Activated effector memory CD4-positive, alpha-beta T cell treated with Interleukin-2 at 50 U/mL for 16 hours (primary cell): ENCODE measurements at places on chromosomes 2 and 18.

- DNase-seq = no peak
Measured at GRCh38 chr2:197088694-197089093, 162.2 kb upstream of the PGAP1 start.

DNA sequence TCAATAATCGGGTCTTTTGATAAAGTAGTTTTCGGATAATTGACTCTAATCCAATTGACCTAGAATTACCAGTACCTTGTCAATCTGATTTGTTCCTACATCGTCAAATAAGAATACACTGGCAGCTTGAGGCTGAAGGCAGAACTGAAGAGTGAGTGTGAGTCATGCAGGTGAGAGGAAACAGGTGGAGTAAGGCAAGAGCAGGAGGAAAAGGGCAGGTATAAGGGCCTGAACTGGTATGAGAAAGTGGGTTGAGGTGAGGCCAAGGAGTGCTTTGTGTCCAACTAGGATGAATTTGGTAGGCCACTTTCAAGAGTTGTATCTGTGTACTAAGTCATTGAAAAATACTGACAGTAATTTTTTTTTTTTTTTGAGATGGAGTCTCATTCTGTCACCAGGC, 186.0 kb downstream of the ZNF385B start:
- no peak for DNase-seq

- DNase-seq = no peak
Measured at GRCh38 chr18:55337908-55338521, 250.0 kb downstream of the TCF4 start.

GRCh38 chr18:73520229-73520628, 627.4 kb downstream of the FBXO15 start:
- DNase-seq = no peak

DNA sequence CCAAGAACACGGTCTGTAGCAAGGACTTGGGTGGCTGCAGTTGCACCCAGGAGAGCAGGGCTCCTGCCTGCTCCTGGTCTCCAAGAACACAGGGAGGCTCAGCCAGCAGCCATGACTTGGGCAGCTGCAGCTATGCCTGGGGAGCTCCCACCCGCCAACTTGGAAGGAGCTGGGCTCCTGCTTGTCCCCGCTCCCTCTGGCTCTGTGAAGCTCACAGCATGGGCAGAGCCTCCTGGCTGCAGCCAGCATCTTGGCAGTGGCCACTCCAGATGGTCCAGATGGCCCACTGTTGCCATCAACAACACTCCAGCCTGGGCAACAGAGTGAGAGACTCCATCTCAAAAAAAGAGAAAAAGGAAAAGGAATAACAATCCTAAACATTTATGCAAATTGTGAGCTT, 5.2 kb downstream of the ZSCAN30 start:
- no peak for DNase-seq

DNA sequence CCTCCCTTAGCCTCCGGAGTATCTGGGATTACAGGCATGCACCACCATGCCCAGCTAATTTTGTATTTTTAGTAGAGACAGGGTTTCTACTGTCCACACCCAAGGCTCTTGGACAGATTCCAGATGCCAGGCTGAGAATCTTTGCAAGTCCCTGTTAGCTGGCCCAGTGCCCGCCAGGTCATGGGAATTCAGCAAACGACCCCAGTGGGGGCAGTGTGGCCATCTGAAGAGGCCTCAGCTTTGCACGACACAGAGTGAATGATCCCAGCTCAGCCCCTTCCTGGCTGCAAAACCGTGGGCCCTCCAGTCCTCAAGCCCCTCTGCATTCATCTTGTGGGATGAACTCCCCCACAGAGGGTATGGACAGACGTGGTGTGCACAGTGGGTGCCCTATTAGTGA, 179.5 kb upstream of the ID2 start:
- no peak for DNase-seq

- no peak for DNase-seq
Measured at GRCh38 chr2:65813631-65814173, 381.3 kb upstream of the SPRED2 start.

DNA sequence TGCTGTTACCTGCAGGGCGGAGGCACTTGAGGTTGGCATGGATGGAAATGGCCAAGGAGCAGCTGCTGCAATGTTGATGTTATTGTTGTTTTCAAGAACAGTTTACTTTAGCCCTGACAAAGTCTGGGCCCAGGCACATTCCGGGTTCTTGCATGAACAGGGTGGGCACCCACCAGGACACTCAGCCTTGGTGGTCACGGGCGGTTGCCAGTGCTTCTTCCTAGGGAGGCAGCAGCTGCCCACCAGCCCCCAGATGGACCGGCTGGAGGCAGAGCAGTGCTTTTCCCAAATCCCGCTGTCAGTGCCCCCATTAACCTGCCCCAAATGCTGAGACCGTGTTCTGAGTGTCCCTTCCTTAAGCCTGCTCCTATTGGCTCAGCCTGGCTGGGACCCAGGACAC, 38.5 kb upstream of the B3GNT7 start:
- no peak for DNase-seq

DNA sequence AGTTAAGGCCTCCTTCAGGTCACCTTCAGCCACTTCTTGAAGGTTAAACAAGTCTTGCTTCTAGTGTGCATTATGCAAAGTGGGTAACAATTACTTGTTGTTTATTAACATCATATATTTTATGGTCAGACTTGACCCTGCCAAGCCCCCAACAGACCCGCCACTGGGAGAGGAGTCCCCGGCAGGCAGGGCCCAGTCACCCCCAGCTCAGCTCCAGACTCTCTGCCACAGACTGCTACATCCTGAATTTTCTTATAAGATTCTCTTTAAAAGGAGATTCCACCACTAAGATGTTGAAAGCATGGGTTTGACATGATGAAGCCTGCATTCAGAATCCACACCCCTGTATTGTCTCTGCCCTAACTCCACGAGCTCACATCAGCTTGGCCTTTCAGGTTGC, 174.3 kb upstream of the ARL4C start:
- DNase-seq = no peak

- DNase-seq = no peak
Measured at GRCh38 chr18:42025491-42025890, 70.5 kb downstream of the PIK3C3 start.

- DNase-seq = peak; percentile 13
Measured at GRCh38 chr2:234459401-234460009, 37.4 kb downstream of the ARL4C start.

- DNase-seq = no peak
Measured at GRCh38 chr2:62854600-62855514, 149.3 kb downstream of the EHBP1 start.

DNA sequence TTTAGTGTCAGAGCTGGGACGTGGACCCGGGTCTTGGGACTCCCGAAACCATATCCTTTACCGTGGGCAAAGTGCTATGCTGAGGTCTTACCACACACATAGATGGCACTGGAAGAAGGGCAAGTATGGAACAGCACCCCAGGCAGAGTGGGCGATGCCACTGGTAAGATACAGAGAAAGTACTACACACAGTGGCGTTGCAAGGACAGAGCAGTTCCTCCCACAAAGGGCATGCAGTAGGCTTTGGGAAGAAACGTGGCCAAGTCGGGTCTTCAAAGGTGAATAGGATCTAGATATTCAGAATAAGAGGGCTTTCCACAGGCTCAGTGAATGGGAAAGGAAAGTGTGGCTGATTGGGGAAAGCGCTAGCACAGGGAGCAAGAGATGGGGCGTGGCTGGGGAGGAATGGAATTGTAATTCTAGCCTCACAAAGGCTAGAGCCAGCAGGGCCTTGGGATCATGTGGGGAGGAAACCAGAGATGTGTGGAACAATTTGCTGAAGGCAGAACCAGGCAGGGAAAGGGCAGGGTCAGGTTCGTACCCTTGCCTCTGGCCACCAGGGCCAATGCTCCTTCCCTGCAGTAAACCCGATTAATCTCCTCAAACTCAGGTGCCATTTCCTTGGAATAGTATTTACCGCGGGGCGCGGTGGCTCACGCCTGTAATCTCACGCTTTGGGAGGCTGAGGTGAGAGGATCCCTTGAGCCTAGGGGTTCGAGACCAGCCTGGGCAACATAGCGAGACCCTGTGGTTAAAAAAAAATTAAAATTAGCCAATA, 36.0 kb downstream of the PCBP1 start:
- DNase-seq = no peak

GRCh38 chr2:158113741-158114295, 12.1 kb downstream of the UPP2 start:
- no peak for DNase-seq

GRCh38 chr2:191312662-191313061, 67.5 kb downstream of the MYO1B start:
- no peak for DNase-seq

DNA sequence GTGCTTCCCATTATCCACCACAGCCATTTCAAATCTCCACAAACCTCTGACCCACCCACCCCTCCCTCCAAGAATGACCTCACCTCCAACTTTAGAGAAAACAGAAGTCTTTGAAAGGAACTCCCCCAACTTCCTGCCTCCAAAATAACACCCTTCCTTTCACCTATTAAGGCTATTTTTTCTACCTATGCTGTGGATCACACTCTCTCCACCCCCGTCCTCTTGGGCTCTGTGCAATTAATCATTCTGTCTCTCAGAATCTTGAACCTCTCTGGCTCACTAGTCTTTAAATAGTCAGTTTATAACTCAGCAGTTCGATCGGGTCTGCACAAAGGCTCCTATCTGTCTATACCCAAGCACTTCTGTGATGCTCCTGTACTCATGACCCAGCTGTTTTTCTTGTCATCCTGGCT, 37.3 kb upstream of the XPO1 start:
- no peak for DNase-seq

GRCh38 chr2:232018181-232018580, 56.7 kb downstream of the DIS3L2 start:
- no peak for DNase-seq

DNA sequence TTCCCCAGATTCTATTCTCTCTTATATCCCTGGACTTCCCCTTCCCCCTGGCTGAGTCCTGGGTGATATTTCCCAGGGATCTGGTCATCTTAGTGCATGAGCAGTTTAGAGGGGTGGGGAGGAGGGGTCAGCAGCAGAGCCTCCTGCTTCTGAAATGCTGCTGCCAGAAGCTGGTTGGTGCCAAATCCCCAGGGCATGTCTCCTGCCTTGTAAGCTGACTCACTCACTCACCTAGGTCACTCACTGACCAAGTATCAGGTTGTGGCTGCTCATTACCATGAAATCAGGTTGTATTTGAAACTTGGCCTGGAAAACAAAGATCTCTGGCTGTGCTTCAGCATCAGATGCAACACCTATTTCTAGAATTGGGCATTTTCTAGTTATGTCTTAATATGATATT, 14.3 kb downstream of the GPR39 start:
- DNase-seq = no peak

DNA sequence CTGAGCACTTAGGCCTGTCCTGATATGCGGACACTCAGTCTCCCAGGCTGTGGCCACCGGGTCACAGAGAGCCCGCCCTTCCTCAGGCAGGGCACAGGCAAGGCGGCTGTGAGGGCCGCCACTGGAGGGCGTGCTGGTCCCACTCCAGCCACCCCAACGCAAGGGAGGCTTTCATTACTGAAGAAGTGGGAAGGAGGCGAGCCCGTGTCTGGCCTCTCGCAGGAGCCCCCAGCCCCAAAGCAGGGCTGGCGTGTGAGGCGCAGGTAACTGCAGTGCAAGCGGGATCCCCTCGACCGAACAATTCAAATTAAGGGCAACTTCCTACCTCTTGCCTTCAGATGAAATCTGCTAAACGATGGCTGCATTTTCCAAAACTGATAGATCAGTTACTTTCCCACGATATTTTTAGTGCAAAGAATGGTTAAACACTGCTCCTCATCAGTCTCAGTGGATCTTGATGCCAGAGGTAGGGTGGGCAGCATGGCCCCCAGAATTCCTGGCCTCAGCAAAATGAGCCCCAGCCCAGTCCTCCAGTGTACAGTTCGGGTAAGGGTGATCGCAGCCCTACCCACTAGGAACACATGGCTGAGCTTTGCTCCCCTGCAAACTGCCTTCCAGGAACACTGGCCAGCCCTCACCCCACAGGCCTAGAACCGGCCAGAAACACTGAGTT, 97.2 kb downstream of the SEPTIN10 start:
- no peak for DNase-seq

- DNase-seq = no peak
Measured at GRCh38 chr2:105569606-105570005, 170.8 kb upstream of the FHL2 start.

DNA sequence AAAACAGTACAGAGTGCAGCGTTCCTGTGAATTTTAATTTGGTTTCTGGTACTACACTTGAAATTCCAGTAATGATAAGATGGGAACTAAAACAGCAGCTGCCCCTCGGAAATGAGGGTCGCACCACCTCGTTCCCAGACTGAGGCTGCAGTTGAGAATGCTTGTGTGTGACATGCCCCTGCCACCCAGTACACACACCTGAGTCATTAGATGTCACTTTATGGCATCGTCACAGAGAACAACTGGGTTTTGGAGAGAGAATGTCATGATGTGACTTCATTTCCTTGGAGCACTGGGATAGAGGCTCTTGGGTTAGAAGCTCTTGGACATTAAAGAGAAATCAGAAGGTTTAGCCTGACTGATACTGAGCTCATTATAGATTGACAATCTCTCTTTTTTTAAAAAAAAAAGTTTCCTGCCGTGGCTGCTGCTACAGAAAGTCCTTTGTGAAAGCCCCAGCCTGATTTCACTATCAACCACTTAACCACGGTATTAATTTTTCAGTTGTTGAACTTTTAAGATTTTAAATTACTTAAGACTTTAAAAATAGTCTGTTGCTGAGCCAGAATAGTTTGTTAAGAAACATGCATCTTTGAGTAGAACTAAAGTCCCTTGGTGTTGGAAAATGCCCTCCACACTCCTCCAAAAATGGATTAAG, 24.5 kb downstream of the BCL2L11 start:
- DNase-seq = no peak

- DNase-seq = no peak
Measured at GRCh38 chr18:36379435-36379984, 82.0 kb downstream of the FHOD3 start.
